Tibial nerve (tissue), 4 donors: ENCODE measurements at places on chromosomes 4 and X. TPM values are rescaled to one million over a fixed set of nuclear protein-coding genes. Genes with fewer than 3 reads are reported as not detected.

- no peaks in the 10 kb centered on the region for H3K27me3 ChIP-seq
- no peak overlapping the region for H3K27ac ChIP-seq
- no peaks in the 10 kb centered on the region for H3K36me3 ChIP-seq
- H3K4me3 ChIP-seq = no peak overlapping the region
- no peak for DNase-seq
Observed at GRCh38 chr4:11635342-11635741, 206.6 kb upstream of the HS3ST1 start.

GRCh38 chr4:7811536-7812191 lies 128.0 kb downstream of the AFAP1 start:
- peaks cover 15% of the 10 kb centered on the region for H3K4me1 ChIP-seq
- DNase-seq = peak; percentile 48
- peak overlapping the region; percentile 66 for H3K27ac ChIP-seq
- no peaks in the 10 kb centered on the region for H3K27me3 ChIP-seq
- H3K36me3 ChIP-seq = peaks cover 53% of the 10 kb centered on the region

GRCh38 chrX:118571836-118572235 lies 76.2 kb downstream of the DOCK11 start:
- no peak overlapping the region for H3K4me3 ChIP-seq
- H3K36me3 ChIP-seq = no peaks in the 10 kb centered on the region
- H3K4me1 ChIP-seq = no peaks in the 10 kb centered on the region
- H3K27ac ChIP-seq = no peak overlapping the region

DNA sequence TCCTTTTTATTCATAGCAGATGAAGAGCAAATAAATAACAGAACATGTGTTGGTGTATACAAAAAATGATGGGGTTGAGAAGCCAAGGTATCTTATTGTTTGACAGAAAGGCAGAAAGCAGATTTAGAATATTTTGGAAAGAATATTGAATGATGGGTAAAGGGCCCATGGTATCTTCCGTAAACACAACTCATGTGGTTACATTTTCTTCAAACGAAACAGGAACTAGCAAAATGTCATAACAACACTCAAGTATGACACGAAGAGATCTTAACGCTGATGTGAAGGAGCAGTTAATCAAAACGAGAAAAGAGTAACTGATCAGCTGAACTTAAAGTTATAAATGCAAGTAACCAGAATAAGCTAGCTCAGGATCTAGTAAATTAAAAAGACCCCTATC lies 195.7 kb upstream of the GK2 start:
- no peaks in the 10 kb centered on the region for H3K4me1 ChIP-seq
- no peak overlapping the region for H3K27ac ChIP-seq
- no peak for DNase-seq
- no peaks in the 10 kb centered on the region for H3K36me3 ChIP-seq

DNA sequence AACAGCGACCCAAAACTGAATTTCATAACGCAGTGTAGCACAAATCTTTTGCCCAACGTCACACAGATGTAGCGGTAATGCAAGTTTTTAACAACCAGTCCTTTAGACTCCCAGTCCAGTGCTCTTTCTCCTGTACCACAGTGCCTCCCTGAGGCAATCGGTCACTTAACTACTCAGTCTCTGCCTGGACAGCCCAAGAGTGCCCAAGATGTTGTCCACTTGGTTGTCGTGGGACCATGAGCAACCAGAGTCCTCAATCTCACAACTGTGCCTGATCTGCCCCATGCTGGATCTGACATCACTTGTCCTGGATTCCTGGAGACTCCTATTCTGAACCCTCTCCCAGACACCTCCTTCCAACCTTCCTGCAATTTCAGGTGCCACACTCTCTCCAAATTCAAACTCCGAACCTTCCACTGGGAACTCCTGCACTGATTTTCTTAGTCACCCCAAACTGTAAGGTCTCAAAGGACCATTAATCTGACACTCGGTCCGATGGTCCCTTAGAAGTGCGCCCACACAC lies 702 bp downstream of the MMGT1 start:
- peak overlapping the region; percentile 95 for H3K27ac ChIP-seq
- H3K36me3 ChIP-seq = no peaks in the 10 kb centered on the region
- H3K4me3 ChIP-seq = peak overlapping the region; percentile 73
- H3K4me1 ChIP-seq = peaks cover 16% of the 10 kb centered on the region
- no peaks in the 10 kb centered on the region for H3K27me3 ChIP-seq

DNA sequence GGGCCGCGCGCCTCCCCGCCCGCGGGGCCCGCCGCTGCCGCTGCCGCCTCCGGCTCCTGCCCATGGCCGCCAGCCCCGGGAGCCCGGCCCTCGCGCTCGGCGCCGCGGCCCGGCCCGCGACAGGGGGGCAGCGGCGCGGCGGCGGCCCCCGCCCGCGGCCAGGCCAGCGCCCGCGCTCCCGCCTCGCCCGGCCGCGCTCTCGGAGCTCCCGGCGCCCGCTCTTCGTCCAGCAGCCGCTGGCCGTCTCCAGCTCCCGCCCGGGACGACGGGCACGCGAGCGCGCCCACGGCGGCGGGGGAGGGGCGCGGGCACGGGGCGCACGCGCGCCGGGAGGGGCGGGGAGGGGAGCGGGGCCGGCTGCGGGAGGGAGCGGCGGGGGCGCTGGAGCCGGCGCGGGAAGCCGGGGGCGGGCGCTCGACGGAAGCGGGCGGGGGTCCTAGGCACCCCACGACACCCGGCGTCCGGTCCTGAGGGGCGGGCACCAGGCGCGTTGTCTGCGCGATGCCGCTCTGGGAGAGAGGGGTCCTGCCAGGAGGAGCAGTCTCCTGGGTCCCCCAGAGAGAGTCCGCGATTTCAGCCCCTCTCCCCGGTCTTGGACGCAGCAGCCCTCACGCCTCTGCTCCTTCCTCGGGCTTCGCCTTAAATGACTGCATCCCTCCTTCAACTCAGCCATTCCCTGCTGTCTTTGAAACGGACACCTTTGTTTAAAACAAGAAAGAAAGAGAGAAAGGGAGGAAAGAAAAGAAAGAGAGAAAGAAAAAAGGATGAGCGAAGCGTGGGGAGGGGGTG lies 490 bp upstream of the PDZD4 start:
- no peaks in the 10 kb centered on the region for H3K4me1 ChIP-seq
- H3K4me3 ChIP-seq = no peak overlapping the region
- H3K36me3 ChIP-seq = no peaks in the 10 kb centered on the region

DNA sequence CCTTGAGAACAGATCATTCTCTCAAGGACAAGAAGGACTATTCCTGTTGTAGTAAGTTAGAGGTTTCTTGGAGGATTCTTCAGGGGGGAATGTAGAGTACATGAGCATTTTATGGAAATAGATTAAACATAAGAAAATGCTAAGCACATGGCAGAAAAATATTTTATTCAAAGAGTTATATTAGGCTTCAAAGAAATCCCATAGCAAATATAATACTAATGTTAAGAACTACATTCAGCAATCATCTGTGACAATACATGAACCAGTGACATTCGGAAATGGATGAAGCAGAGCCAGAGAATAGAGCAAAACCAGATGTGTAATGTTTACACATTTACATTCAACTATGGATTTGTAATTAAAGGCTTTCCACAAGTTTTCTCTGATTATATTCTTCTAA lies 288.6 kb downstream of the NAF1 start:
- no peaks in the 10 kb centered on the region for H3K27me3 ChIP-seq
- H3K4me3 ChIP-seq = no peak overlapping the region
- no peaks in the 10 kb centered on the region for H3K36me3 ChIP-seq
- no peak for DNase-seq
- no peak overlapping the region for H3K27ac ChIP-seq
- H3K4me1 ChIP-seq = no peaks in the 10 kb centered on the region

- no peaks in the 10 kb centered on the region for H3K36me3 ChIP-seq
- H3K27me3 ChIP-seq = no peaks in the 10 kb centered on the region
- no peak for DNase-seq
- H3K4me3 ChIP-seq = no peak overlapping the region
- H3K4me1 ChIP-seq = no peaks in the 10 kb centered on the region
Observed at GRCh38 chrX:133908223-133908955, 77.0 kb downstream of the GPC3 start.

- no peak for DNase-seq
- H3K36me3 ChIP-seq = no peaks in the 10 kb centered on the region
- no peak overlapping the region for H3K27ac ChIP-seq
- H3K27me3 ChIP-seq = no peaks in the 10 kb centered on the region
Observed at GRCh38 chr4:154231806-154232478, 259.7 kb downstream of the DCHS2 start.

GRCh38 chr4:113292371-113293042 lies 243.1 kb downstream of the ANK2 start:
- no peaks in the 10 kb centered on the region for H3K27me3 ChIP-seq
- peak overlapping the region; percentile 67 for H3K27ac ChIP-seq
- H3K4me3 ChIP-seq = peak overlapping the region; percentile 6
- no peak for DNase-seq

- H3K36me3 ChIP-seq = no peaks in the 10 kb centered on the region
- H3K4me3 ChIP-seq = no peak overlapping the region
- no peaks in the 10 kb centered on the region for H3K27me3 ChIP-seq
- peaks cover 29% of the 10 kb centered on the region for H3K4me1 ChIP-seq
- no peak for DNase-seq
Observed at GRCh38 chrX:107701493-107702121, 73.3 kb downstream of the PRPS1 start.

- no peaks in the 10 kb centered on the region for H3K4me1 ChIP-seq
- no peak overlapping the region for H3K27ac ChIP-seq
- DNase-seq = no peak
- H3K27me3 ChIP-seq = no peaks in the 10 kb centered on the region
- no peaks in the 10 kb centered on the region for H3K36me3 ChIP-seq
- H3K4me3 ChIP-seq = no peak overlapping the region
Observed at GRCh38 chr4:40152637-40153036, 44.2 kb upstream of the RHOH start.

GRCh38 chr4:77021614-77022089 lies 54.1 kb downstream of the CCNI start:
- peaks cover 87% of the 10 kb centered on the region for H3K36me3 ChIP-seq
- H3K4me1 ChIP-seq = no peaks in the 10 kb centered on the region
- no peak overlapping the region for H3K4me3 ChIP-seq
- no peak for DNase-seq
- H3K27ac ChIP-seq = no peak overlapping the region
- no peaks in the 10 kb centered on the region for H3K27me3 ChIP-seq

DNA sequence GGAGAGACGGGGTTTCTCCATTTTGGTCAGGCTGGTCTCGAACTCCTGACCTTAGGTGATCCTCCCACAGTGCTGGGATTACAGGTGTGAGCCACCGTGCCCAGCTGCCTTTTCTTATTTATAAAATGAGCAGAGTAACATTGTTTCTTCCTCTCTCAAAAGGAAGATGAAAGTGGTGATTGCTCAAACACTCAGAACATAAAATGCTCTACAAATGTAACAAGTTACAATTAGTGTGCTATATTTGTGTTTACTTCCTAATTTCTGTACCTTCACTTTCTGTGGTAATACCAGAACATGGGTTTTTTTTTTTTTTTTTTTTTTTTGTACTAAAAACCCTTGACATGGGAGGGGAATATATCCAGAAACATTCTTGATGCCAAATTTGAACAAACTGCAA lies 197.9 kb downstream of the MGST2 start:
- no peak overlapping the region for H3K4me3 ChIP-seq
- H3K36me3 ChIP-seq = no peaks in the 10 kb centered on the region
- DNase-seq = no peak
- no peaks in the 10 kb centered on the region for H3K4me1 ChIP-seq
- no peaks in the 10 kb centered on the region for H3K27me3 ChIP-seq

GRCh38 chrX:101736651-101737050 lies 77.0 kb upstream of the ARMCX2 start:
- DNase-seq = no peak
- H3K27ac ChIP-seq = no peak overlapping the region
- no peaks in the 10 kb centered on the region for H3K27me3 ChIP-seq
- H3K36me3 ChIP-seq = no peaks in the 10 kb centered on the region
- H3K4me3 ChIP-seq = no peak overlapping the region
- H3K4me1 ChIP-seq = no peaks in the 10 kb centered on the region

DNA sequence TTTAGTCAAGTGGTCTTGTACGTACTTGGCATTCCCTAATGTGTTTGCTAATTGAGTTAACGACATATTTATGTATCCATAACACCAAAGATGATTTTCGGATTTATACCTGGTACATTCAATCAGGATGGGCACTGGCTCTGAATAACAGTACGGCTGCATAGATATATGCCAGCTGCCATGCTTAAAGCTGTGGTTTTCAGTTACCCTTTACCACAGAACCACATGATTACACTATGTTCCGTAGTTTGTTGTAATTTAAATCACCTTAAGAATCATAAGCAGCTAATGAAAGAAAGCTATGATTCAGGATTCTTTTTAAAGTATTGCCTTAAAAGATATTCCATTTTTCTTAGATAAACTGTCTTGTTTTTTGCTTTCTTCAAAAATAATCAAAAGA lies 53.6 kb downstream of the FIP1L1 start:
- H3K4me1 ChIP-seq = no peaks in the 10 kb centered on the region
- H3K36me3 ChIP-seq = no peaks in the 10 kb centered on the region
- no peak overlapping the region for H3K4me3 ChIP-seq
- DNase-seq = no peak
- no peak overlapping the region for H3K27ac ChIP-seq

GRCh38 chr4:26201120-26201519 lies 119.7 kb upstream of the RBPJ start:
- no peaks in the 10 kb centered on the region for H3K27me3 ChIP-seq
- DNase-seq = no peak
- H3K36me3 ChIP-seq = no peaks in the 10 kb centered on the region
- H3K27ac ChIP-seq = no peak overlapping the region

DNA sequence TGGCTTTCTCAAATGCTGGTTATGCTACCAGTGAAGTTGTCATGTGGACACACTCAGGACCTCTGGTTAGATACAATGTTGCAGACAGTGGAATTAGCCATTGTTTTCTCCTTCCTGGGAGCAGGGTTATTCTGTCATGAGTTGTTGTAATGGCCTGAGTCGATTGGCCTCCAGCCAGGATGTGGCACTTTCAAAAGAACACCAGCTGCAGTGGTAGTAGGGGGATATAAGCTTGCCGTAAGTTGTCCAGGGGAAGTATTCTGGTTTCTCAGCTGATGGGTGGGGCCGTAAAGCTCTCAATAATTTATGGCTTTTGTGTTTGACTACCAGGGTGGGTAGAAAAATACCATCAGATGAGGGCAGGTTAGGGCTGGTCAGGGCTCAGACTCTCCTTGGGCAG lies 697.5 kb upstream of the GNPDA2 start:
- no peaks in the 10 kb centered on the region for H3K27me3 ChIP-seq
- H3K27ac ChIP-seq = no peak overlapping the region
- H3K4me1 ChIP-seq = no peaks in the 10 kb centered on the region
- no peak overlapping the region for H3K4me3 ChIP-seq

DNA sequence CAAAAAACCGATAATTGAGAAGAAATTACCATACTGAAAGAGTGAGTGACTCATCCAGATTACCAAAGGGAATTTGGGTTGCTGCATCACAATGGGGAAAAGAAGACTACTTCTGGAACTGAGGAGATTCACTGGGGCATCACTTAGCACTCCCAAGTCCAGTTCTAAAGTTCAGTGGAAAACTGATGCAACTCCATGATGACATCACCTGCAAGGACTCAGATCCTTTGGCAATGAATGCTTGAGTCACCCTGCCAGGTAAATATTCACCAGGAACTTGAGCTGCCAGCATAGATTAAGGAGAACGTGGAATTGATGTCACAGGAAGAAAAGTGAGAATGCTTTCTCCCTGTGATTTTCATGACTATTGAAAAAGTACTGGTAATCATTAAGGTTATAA lies 32.0 kb upstream of the SMIM10L2A start:
- no peak overlapping the region for H3K27ac ChIP-seq
- H3K27me3 ChIP-seq = no peaks in the 10 kb centered on the region
- no peak for DNase-seq
- no peaks in the 10 kb centered on the region for H3K36me3 ChIP-seq

The PRKG2 gene
- total RNA-seq = 4.4 TPM

The UGT2A1 gene
- total RNA-seq = not detected

The MAGEA2B gene
- not detected for total RNA-seq

The CABS1 gene
- not detected for total RNA-seq

The PROM1 gene
- total RNA-seq = not detected

The GPR78 gene
- not detected for total RNA-seq

The POU3F4 gene
- total RNA-seq = not detected

The KIF4A gene
- not detected for total RNA-seq

The PPP4R3C gene
- total RNA-seq = not detected

The PTPN13 gene
- 96.9 TPM for total RNA-seq

The UNC5C gene
- total RNA-seq = 5.0 TPM

The KLHL4 gene
- total RNA-seq = not detected
